ENCODE measurements at places on chromosomes 4 and X.

DNA sequence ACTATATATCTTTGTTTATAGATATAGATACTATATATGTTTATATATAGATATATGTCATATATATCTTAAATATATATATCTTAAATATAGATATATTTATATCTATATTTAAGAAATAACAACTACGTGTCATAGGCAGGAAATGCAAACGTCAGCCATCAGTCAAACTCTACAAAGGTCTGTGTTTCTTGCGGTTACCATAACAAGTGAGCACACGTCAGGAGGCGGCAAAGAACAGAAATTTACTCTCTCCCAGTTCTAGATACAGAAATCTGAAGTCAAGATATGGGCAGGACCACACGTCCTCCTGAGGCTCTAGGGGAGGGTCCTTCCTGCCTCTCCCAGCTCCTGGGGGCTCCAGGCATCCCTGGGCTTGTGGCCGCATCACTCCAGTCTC lies 6.5 kb downstream of the PLCXD1 start:
- DNase-seq, result no peak

- no peak for DNase-seq
Measured at GRCh38 chrX:73977542-73978169, 326.3 kb upstream of the ZCCHC13 start.

DNA sequence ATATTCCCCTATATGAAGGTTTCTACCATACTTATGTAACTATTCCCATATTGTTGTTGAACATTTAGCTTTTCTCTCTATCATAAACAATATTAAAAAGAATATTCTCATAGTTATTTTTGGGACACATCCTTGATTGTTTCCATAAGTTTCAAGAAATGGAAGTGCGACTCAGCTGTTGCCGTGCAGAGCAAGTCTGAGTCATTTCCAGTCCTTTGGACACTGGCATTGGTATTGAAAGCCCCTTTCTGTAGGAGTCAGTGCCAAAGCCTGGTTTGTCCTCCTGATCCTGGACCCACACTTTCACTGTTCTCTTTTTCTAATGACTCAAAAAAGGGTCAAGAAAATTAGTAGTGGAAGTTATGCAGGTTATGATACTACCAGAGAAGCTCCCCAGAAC lies 108.3 kb upstream of the DIAPH2 start:
- no peak for DNase-seq

- no peak for DNase-seq
Measured at GRCh38 chr4:121428721-121429120, 47.9 kb upstream of the QRFPR start.

DNA sequence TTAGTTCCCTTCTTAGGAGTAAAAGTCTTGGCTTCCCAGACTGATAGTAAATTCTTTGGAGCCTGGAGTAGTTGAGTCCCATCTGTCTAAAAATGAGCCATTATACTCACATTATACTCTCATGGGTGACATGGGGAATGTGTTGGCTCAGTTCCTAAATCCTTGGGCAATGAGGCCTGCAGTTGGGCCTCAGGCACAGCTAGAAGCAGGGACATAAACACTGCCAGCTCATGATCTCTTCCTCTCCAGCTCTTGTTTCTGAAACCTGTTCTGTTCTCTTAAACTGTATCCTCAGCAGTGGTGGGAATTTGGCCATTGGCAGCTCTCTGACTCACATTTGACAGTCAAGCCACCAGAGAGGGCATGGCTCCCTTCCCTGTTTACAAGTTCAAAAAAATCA lies 212.5 kb downstream of the SPATA18 start:
- DNase-seq, result no peak

GRCh38 chr4:172104539-172104938 lies 291.3 kb downstream of the GALNTL6 start:
- no peak for DNase-seq

GRCh38 chr4:140027101-140027500 lies 126.9 kb downstream of the MAML3 start:
- DNase-seq, result no peak

DNA sequence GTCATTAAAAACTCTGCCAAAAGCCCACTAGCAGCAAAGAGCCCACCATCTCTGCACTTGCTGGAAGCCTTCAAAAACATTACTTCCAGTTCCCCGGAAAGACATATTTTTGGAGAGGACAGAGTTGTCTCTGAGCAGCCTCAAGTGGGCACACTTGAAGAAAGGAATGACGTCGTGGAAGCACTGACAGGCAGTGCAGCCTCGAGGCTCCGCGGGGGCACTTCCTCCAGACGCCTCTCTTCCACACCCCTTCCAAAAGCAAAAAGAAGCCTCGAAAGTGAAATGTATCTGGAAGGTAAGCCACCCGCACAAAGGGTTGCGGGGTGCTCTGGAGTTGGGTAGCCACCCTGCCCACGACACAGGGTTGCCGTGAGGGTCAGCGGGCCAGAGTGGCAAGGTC lies 25.9 kb downstream of the OFD1 start:
- DNase-seq, result no peak

DNA sequence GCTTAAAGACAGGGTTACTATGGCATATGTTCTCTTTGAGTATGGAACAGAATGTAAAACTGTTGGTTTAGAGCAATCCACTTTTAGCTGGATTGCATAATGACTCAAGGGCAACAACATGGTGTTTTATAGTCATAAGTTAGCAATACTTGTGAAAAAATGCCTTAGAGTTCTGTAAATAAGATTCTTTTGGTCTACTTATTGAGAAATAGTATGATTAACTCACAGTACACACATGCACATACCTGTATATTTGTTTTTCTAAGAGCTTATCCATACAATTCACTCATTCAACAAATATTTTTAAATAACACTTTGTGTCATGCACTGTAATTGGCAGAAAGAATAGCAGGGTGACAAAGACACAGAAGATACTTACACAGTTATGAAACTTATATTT lies 1415.5 kb downstream of the PCDH7 start:
- DNase-seq, result no peak

GRCh38 chr4:35228313-35228712 lies 1016.0 kb downstream of the ARAP2 start:
- DNase-seq, result no peak

DNA sequence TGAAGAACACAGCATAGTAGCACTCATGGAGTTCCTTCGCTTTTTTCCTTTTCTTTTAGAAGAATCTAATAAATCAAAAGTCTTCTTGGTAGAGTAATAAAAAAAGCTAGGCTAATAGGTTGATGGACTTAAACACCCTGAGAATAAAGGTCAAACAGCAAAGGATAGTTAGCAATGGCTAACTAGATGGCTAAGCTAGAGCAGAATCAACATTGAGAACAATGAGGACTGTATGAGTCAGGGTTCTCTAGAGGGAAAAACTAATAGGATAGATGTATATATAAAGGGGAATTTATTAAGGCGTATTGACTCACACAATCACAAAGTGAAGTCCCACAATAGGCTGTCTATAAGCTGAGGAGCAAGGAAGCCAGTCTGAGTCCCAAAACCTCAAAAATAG lies 550.9 kb downstream of the GLUD2 start:
- DNase-seq, result no peak

DNA sequence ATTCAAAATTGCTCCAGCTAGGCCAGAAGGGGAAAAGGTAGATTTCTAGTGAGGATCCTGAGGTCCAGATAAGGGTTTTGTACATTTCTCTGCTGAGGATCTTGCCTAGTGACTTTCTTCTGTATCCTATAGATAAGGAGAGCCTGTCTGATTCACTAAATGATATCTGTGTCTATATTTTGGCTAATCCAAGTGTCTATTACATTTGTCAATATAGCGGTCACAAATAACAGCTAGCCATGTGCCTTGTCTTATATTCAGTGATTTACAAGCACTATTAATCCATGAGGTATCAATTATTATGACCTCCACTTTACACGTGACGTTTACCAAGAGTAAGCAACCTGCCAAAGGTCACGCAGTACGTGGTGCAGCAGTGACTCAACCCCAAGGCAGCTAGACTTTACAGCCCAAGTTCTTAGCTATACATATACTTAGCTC lies 41.6 kb downstream of the TMEM165 start:
- DNase-seq, result no peak

GRCh38 chrX:7637066-7637465 lies 205.9 kb upstream of the VCX start:
- DNase-seq, result no peak

DNA sequence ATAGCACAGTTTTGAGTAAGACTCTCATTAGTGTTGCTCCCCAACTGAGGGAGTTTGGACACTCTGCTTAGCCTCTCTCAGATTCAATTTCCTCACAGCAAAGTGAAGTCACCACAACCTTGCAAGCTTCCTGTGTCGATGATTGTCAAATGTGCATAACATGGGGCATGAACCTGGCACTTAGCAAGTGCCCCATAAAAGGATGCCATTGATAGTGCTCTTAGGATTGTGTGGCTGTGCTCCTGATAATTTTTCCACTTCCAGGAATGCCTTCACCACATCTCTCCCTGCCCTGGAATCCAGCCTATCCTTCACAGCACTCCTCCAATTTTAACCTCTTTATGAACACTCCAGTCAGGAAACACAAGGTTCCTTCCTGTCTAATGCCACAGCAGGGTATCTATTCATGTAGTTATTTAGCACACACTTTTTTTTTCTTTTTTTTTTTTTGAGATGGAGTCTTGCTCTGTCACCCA lies 309.4 kb downstream of the PPP3CA start:
- DNase-seq, result no peak

DNA sequence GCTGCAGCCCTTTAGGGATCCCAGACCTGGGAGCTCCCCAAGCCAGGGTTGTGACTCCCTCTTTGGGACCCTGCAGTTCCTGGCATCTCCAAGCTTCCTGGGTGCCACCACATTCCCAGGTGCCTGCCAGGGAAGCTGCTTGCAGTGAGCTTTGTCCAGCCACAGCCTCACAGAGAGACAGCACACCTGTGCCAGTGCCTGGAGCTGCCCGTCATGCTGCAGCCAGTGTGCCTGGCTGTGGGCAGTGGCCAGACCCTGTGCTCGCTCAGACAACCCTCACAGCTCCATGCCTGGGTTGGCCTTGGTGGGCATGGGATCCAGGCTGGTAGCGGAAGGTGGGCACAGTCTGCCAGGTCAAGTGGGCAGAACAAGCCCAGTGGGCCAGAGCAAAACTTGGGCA lies 36.0 kb downstream of the TMPRSS11A start:
- DNase-seq, result no peak

GRCh38 chr4:127844601-127845116 lies 36.0 kb upstream of the PLK4 start:
- no peak for DNase-seq

DNA sequence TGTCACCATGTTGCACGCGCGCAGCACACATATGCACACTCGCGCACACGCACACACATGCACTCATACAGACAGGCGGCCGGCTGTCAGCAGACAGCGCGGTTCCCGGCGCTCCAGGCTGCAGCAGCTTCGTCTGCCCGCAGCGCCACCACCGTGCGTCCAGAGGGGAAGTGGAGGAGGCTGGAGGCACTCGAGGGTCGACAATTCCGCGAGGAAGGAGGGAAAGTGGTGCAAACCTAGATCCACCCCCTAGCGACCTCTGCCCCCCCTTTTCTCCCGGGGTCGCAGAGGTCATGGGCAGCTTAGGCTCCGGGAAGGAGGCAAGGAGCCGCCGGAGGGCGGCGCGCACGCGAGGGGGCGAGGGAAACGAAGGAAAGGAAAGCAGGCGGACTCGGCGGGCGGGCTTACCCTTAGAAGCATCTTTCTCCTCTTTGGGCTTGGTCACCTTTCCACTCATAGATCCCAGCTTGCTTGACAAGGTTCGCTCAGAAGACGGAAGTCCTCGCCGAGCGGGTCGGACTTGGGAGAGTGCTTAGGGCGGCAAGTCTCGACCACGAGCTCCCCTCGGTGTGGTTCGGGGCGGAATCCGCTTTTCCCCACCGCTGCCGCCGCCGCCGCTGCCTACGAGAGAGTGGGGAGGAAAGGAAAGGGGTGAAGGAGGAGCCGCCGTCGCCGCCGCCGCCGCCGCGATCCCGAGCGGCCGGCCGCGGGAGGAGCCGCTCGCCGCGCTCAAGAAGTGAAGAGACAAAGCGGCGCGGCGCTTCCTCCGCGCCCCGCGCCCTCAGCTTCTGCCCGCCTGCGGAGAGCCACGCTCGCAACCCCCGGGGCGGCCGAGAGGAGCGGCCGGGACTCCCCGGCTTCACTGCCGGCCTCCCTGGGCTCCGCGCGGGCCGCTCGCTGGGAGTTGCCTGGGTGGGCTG lies 326.6 kb upstream of the F9 start:
- DNase-seq, result no peak

DNA sequence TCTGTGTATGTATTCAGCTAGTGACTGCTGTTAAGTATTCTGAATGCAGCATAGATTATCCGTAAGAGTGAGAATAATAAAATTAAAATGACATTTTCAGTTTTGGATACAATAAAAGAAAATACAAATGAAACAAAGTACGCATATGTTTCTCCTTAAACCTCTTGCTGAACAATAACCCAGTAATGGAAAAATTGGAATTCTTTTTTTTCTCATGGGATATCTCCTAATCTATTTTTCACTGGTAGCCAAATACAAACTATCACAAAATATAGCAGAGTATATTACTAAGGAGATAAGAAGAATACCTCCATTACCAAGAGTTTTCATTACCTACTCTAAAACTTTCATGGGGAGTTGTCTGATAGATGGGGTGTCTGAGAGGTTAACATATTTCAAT lies 6.0 kb downstream of the RAB28 start:
- DNase-seq, result no peak

DNA sequence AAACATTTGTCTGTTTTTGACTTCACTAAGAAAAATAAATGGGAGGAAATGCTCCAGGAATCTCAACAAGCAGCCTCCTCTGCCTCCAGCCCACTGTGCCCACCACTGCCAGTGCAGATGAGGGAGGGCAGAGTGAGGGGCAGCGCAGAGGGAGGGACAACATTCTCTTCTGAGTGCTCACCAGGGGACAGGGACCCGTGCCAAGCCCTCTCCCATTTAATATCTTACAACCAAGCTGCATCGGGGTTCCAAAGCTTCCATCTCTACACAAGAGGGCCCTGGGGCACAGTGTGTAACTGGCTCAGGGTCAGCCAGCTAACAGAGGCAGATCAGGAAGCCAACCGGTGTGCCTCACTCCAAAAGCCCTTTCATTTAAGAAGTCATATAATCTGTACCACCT lies 120.4 kb downstream of the NSUN7 start:
- no peak for DNase-seq

GRCh38 chrX:2767631-2768455 lies 16.0 kb downstream of the XG start:
- DNase-seq, result no peak

GRCh38 chrX:1496076-1496475 lies 40.9 kb downstream of the P2RY8 start:
- DNase-seq, result no peak

- no peak for DNase-seq
Measured at GRCh38 chr4:77284036-77284435, 127.0 kb downstream of the CCNG2 start.

Measured in stimulated activated CD4-positive, alpha-beta T cell treated with anti-CD3 and anti-CD28 coated beads, Interleukin-1b, Interleukin-23, amount 100 ng/mL, for 48 hours (primary cell).